C1 segment of cervical spinal cord (tissue), 14 donors: ENCODE measurements at places on chromosomes 7 and 10.

DNA sequence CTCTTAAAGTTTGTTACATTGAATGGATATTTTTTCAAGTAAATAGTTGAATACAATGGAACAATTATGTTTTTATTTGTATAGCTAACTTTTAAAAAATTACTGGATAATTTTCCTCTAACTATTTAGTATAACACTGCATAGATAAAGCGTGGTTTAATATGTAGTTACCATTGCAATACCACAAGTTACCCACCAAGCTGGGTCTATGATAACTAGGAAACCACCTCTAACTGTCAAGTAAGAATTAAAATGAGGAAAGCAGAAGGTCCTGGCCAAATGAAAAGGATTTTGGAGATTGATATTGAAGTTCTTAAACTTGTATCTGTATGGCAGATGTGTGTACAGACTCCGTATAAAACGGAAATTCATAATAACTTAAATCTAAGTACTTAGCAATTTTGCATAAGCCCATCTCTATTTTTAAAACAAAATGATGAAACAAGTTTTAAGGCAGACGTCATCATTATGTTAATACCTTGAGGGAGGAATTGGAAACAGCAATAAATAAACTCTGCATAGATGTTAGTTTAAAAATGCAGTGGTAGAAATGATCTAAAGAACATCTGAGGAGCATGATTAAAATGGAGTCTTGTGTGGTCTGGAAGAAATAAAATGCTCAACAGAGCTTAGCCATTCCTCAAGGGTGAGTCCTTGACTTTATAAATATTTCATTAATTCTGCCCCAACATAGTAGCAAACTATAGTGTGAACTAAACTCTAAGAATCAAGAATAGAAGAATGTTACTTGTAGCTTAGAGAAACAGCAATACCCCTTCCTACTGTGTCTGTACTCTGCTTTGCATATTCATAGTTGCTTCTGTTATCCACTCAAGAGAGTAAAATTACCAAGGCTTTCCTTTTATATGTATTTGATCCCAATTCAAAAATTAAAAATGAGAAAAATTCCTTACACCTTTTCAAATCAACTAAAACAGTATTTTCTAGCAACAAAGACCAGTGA lies 206.4 kb upstream of the FERD3L start:
- DNase-seq, result no peak

DNA sequence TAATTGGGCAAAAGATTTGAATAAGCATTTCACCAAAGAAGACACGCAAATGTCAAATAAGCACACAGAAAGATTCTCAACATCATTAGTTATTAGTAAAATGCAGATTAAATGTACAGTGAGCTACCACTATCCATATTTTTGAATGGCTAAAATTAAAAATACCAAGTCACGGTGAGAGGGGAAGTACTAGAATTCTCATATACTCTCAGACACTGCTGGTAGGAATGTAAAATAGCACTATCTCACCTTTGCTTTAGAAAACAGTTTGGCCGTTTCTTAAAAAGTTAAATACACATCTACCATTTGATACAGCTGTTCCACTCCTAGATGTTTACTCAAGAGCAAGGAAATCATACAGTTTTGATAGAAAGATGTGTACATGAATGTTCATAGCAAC lies 115.8 kb upstream of the CELF2 start:
- no peak for DNase-seq

DNA sequence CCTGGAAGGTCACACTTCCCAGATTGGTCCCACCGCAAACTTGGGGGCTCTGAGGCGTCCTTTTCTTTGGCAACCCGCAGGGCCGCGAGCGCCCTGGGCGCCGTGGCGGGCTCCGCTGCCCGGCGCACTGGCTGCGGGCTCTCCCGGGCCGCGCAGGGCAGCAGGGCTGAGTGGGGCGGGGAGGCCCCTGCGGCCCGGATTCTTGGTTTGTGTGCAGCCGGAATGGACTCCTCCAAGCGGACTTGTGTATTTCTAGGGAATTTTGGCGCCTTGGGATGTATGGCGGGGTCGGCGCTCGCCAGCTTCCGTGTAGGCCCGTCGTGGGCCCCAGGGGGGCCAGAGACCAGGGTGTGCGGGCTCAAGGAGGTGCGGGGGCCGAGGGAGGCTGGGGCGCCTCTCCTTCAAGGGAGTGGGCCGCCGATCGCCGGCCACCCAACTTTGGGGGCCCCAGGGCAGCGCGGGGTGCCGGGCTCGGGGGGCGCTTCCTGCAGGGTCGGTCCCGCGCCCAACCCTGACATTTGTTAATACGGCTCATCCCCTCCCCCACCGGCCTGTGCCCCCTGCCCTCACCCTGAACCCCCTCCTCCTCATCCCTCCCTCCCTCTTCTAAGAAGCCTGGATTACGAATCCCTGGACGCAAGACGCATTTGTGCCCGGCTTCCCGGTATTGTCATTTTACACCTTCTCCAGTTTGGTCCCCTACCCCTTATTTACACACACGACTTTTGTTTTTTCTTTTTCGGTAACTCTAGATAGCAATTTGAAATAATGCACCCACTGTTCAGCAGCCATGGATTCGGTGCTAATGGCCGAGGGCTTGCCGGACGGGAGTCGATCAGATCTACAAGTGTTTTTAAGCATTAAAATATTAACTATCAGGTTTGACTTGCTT lies 2.5 kb downstream of the TCF7L2 start:
- DNase-seq, result no peak

DNA sequence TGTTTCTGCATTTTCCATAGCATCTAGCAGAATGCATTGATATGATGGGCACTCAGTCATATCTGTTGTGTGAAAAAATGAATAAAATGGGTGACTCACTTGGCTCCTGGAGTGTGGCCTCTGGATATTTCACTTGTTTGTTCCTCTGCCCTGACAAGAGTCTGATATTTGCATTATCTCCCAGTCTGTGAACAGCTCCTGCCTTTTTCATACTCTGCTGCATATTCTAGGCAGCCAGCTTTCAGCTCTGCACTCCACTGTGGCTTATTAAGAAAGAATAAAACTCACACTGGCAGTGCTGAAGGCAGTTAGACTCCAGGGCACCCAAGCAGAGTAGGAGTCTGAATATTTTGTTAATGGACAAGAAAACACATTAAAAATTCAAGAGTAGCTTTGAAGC lies 623.9 kb downstream of the SORCS1 start:
- DNase-seq, result no peak

- no peak for DNase-seq
Observed at GRCh38 chr10:103506061-103506460, 12.6 kb downstream of the NEURL1 start.

- DNase-seq, result no peak
Observed at GRCh38 chr7:128886391-128887168, 23.9 kb downstream of the ATP6V1F start.

- DNase-seq, result no peak
Observed at GRCh38 chr7:94710256-94710655, 54.3 kb upstream of the SGCE start.

GRCh38 chr7:82358923-82359322 lies 84.7 kb downstream of the CACNA2D1 start:
- no peak for DNase-seq

DNA sequence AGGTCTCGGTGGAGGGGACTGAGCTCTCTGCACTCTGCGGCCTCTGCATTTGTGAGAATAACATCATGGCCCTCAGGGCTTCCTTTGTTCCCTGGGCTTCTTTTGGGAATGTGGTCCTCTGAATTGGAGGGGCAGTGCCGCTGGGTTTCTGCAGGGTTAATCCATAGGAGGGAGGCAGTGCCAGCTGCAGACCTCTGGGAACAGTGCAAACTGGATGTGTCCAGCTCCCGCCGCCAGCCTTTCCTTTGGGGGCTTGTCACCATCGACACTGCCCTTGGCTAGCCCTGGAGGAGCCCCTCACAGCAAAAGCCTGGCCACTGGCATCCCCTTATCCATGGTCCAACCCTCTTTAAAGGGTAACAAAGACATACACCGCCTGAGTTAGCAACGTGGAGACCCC lies 174.0 kb downstream of the WDR37 start:
- DNase-seq, result no peak

GRCh38 chr7:148972375-148972774 lies 55.9 kb downstream of the PDIA4 start:
- DNase-seq, result no peak
